ENCODE measurements at places on chromosomes 7 and 10.

GRCh38 chr7:99825452-99825851 is 2.4 kb upstream of the CYP3A43 start:
- no peak for DNase-seq

GRCh38 chr10:1003884-1004670 is 15.8 kb downstream of the GTPBP4 start:
- no peak for DNase-seq

DNA sequence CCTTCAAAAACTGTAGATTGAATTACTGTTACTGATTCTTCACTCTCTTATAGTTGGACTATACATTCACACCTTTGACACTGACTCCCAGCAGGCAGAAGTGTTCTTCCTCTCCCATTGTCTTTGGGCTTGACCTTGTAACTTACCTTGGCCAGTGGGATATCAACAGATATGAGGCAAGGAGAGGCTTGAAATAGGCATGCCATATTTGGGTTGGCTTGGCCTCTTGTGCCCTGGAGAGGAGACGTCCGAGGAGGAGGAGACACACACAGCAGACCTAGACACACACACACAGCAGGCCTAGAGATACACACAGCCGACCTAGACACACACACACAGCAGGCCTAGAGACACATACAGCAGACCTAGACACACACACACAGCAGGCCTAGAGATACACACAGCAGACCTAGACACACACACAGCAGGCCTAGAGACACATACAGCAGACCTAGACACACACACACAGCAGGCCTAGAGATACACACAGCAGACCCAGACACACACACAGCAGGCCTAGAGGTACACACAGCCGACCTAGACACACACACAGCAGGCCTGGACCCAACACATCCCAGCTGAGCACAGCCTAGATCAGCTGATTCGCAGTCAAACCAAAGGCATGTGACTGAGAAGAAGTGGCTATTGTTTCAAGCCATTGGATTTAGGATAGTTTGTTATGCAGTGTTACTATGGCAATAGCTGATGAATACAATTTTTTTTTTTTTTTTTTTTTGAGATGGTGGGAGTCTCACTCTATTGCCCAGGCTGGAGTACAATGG is 12.5 kb upstream of the GNA12 start:
- DNase-seq: no peak

GRCh38 chr7:82593780-82594179 is 150.2 kb upstream of the CACNA2D1 start:
- DNase-seq: peak; percentile 73

DNA sequence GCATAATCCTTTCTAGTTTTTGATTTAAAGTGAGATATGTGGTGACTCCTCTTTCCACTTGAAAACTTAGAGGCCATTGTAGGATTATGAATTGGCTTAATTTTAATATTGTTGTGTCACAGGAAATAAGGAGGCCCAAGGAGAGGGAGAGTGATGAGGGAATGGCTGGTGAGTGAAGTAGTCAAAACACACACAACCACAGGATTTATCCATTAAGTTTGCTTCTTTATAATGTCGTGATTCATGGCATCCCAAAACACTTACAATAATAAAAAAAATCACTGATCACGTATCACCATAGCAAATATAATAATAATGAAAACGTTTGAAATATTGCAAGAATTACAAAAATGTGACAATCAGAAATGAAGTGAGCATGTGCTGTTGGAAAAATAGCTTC is 1215.5 kb upstream of the LRRTM3 start:
- no peak for DNase-seq

GRCh38 chr7:34090816-34091215 is 185.5 kb downstream of the BMPER start:
- DNase-seq: no peak

GRCh38 chr10:76779796-76780301 is 857.8 kb downstream of the KCNMA1 start:
- no peak for DNase-seq

DNA sequence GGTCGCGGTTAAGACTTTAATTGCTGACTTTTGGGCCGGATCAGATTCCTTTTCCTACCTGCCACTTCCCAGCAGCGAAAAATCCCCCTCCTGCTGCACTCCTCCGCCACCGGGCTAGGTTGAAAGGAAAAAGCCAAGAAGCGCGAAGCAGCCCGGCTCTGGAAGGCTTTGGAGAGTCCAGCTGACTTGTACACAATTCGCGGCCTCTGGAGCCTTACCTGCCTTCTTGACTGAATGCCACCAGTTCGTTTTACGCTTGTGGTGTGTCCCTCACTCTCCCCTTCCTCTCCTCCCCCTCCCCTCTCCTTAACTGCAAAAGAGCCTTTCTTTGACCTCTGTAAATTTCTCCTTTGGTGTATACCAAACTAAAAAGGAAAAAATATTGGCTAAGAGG is 2.7 kb upstream of the FEZF1 start:
- DNase-seq: no peak

DNA sequence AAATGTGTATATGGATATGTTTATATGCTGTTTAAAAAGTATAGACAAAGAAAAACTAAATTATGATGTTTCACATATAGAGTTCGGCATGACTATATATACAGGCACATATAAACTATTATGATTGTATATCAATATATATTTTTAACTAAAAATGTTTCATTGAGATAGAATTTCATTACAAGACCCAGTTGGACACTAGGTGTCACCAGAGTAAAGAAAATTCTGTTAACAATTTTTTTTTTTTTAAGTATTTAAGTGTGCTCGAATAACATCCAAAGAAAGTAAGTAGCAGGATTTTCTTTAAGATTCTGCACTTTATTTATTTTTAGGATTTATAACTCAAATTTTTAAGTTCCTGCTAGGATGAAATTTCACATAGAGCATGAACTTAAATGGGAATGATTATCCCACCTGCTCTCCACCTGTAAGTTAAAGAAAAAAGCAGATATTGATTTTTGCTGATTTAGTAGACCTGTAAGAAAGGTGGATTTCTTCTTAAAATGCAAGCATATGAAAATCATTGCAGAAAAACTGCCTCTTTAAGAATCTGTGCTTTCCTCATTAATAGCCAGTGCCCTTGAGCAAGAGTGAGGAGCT is 961.5 kb downstream of the PCDH15 start:
- no peak for DNase-seq

DNA sequence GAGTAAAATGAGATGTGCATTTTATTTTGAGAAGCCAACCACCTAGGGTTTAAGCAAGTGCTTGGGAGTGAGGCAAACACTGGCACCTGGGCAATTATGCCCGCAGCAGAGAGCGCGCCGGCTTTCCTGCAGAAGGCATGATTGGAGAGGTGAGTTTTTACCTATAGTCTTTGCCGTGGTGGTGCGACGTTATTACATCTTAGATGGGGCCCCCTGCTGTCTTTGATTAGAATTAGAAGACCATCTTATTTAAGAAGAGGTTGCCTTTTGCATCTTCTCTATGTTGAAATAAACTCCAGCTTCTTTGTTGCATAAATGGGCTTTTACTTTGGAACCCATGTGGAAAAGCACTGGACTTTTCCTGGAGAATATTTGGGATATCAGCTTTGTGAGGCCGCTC is 409.5 kb downstream of the GLRX3 start:
- DNase-seq: no peak

- DNase-seq: no peak
These were observed 29.7 kb downstream of the CCDC6 start for GRCh38 chr10:59876695-59877094.

GRCh38 chr10:52454491-52454890 is 140.4 kb downstream of the DKK1 start:
- DNase-seq: no peak

- no peak for DNase-seq
These were observed 139.6 kb upstream of the GPR26 start for GRCh38 chr10:123526356-123527064.
